Central memory CD8-positive, alpha-beta T cell (primary cell): ENCODE measurements at places on chromosomes 1 and 21.

GRCh38 chr1:205255941-205256780, 28.4 kb downstream of the TMCC2 start:
- peak; percentile 68 for DNase-seq

DNA sequence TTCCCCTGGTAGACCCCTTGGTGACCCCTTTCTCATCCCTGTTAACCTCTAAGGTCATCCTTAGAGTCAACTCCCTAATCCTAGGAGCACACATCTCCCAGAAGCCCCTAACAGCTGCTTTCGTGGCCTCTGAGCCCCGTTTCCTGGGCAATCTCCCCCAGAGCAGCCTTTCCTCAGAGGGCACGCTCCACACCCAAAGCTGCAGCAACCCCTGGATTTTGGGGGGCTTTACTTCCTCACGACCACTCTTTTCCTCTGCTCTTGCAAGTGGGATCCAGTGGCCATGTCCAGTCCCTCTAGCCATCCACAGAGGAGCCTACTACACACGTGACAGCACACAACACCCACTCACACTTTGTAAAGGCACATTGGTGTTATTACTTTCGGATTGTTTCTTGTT, 13.8 kb downstream of the ABCA4 start:
- no peak for DNase-seq

- DNase-seq: no peak
Observed at GRCh38 chr1:150476754-150477153, 10.5 kb upstream of the TARS2 start.

GRCh38 chr1:205355075-205355453, 1.7 kb downstream of the KLHDC8A start:
- no peak for DNase-seq

DNA sequence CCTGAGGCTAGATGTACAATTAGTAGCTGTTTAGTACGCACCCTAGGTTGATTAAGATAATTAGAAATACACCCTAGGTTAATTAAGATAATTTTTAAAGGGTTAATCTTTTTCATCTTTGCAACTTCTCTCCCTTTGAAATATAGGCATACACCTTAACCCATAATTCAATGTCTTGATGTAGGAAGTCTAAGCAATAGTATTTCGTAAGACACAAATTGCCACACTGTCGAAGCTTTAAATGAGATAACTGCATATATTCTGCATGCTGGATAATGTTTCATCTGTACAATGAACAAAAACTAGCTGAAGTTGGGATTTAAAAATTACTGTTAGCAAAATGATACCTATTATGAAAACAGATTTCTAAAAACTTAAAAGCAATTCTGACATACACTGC, 122.9 kb downstream of the EVI5 start:
- no peak for DNase-seq

DNA sequence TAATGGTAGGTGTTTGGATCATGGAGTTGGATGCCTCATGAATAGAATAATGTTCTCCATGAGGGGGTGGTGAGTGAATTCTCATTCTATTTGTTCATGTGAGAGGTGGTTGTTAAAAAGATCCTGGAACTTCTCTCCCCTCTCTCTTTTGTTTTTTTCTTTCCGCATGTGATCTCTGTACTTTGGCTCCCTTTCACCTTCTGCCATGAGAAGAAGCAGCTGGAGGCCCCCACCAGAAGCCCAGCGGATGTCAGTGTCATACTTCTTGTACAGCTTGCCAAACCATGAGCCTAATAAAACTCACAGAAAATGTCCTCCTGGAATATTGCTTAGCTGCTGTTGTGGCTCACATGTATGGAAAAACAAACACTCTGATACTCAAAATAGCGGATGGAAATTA, 1212.3 kb upstream of the NCAM2 start:
- DNase-seq: no peak

DNA sequence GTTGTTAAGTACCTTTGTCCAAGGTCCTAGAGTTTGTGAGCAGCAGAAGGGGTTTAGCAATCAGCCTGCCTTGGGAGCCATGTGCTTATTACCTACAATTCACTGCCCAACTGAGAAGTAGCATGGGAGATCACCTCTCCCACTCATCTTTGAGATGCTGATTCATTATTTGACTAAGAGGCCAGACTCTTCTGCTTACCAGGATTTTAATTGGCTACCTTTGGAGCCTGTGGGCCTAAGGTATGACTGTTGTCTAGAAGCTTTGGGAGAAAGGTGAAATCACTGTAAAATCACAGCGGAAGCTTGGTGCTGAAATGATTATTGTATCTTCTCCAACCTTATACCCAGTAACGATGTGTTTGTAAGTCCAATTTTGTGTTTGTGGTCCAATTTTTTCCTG, 213.4 kb downstream of the ST6GALNAC3 start:
- DNase-seq: no peak

DNA sequence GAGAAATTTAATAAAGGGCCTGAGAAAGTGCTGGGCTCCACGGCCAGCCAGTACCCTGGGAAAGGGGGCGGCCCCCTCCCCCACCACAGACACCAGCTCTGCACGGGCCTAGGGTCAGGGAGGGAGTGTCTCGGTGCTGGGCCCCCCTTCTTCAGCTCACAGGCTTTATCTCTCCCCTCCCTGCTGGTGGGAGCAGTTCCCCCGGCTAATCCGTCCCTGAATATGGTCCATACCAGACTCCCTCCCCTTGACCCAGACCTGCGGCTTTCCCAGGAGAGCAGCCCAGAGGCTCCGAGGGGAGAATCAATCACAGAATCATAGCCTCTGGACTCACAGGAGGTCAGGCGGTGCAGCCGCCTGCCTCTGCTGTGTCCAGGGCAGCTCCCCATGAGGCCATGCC, 26.0 kb upstream of the RSPO1 start:
- DNase-seq: no peak

- no peak for DNase-seq
Observed at GRCh38 chr1:201077116-201077515, 35.1 kb downstream of the CACNA1S start.

DNA sequence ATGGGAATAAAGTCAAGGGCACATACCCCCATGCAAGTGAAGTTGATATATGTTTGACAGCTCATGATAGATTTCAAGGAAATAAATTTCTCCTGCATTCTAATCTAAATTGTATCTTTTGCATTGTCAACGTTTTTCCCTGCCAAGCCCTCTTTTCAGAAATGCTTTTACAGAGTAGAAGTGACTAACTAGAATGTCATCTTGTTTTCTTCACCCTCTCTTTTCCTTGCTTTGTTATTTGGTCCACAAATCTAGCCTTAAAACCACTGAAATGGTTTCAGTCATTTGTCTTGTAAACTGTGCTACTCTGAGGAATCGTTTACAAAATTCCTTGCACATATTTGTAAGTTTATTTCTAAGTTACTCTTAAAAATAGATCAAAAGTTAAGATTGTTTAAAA, 600.8 kb upstream of the CXADR start:
- DNase-seq: no peak

GRCh38 chr1:160605792-160606479, 26.6 kb upstream of the CD84 start:
- no peak for DNase-seq

DNA sequence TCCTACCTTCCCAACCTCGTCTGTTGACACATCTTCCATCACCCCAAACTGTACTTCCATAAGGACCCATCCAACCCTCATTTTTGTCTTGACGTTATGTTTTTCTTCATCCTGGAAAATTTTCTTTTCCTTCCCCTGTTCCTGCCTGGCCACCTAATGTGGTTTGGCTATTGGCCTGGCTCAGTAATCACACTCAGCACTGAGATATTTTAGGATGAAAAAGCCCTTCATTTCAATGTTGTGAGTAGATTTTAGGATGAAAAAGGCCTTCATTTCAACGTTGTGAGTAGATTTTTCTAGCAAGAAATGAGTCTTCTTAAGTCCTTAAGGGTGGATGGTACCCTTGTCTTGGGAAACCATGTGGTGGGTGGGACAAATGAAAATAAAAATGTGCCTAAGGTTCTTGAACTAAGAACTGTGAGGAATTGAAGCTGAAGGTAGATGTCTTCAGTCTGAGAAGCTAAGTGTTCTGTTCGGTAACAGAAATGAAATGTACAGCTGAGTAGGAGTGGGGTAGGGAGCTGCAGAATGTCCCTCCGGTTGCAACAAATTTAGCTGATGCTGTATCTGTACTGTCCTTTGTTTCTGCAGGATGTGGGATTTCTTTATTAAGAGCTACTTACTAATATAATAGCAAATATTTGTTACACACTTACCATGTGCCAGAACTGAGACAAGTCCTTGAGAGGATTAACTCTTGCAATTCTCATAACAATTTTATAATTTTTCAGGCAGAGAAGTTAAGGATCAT, 36.1 kb downstream of the DNTTIP2 start:
- DNase-seq: no peak

- DNase-seq: no peak
Observed at GRCh38 chr1:111719674-111720132, 19.5 kb downstream of the INKA2 start.

GRCh38 chr1:232627645-232628334, 2.1 kb downstream of the SIPA1L2 start:
- DNase-seq: no peak

DNA sequence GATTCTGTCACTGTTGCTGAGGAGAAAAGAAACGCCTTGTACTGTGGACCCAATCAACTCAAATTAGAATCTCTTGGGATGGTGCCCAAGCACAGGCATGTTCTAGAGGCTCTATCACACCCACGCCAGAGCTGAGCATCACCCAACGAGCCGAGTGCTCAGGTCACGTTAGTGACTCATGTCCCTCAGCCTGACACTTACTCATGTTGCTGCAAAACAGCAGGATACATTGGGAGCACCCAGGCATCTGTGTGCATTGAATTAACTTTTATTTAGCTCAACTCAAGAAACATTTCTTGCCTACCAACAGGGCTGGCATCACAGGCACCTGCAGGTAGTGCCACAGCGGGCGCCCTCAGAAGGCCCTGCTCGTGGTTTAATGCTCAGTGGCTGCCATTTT, 149.8 kb downstream of the ETS2 start:
- no peak for DNase-seq

- DNase-seq: no peak
Observed at GRCh38 chr1:168637350-168637991, 61.1 kb downstream of the XCL1 start.

GRCh38 chr1:168466092-168466713, 77.6 kb downstream of the XCL2 start:
- no peak for DNase-seq

DNA sequence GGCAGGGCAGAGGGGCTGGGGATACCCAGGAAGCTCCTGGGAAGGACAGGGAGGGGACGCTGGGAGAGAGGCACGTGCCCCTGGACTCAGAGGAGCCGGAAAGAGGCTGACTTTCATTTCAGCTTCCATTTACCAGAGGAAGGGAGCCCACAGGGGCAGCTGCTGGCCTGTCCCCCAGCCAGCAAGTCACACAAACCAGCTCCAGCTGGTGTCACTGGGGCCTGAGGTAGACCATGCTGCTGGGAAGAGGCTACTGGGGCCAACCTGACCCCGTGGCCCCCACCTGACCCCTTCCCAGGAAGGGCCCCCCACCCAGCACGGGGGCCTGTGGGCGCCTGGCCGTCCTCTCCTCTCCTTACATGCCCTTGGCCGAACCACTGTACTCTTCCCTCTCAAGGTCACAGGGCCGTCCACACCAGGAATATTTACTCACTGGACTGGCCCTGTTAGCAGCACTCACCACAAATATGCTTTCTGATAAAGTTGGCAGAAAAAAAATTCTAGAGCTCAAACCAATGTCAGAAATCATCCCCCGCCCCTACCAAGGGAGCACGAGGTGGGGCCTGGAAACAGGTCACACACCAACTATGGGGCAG, 110.5 kb downstream of the CASZ1 start:
- no peak for DNase-seq

DNA sequence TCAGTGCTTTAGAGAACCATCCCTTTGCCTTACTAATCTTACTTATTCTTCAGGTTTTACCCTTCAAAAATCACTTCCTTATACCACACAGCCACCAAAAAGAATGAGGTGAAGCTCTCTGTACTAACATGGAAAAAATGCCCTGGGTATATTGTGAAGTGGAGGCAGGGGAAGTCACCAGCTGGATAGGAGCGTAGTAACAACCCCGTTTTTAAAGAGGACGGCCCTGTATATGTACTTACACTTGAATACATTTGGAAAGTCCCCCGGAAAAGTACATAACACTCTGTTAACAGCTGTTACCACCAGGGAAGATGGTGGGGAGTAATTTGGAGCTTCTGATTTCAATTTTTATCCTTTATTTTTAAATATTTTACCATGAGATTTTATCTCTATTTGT, 28.2 kb upstream of the KHDRBS1 start:
- no peak for DNase-seq

- DNase-seq: no peak
Observed at GRCh38 chr1:18174037-18174436, 66.4 kb downstream of the IGSF21 start.

GRCh38 chr1:226215239-226215638, 8.2 kb upstream of the MIXL1 start:
- DNase-seq: no peak

- DNase-seq: no peak
Observed at GRCh38 chr1:205714190-205714905, 34.0 kb upstream of the SLC45A3 start.

- no peak for DNase-seq
Observed at GRCh38 chr1:61851235-61851634, 109.0 kb downstream of the PATJ start.

GRCh38 chr1:212620293-212620692, 11.7 kb downstream of the ATF3 start:
- no peak for DNase-seq

GRCh38 chr1:197440715-197441114, 172.7 kb downstream of the CRB1 start:
- no peak for DNase-seq

DNA sequence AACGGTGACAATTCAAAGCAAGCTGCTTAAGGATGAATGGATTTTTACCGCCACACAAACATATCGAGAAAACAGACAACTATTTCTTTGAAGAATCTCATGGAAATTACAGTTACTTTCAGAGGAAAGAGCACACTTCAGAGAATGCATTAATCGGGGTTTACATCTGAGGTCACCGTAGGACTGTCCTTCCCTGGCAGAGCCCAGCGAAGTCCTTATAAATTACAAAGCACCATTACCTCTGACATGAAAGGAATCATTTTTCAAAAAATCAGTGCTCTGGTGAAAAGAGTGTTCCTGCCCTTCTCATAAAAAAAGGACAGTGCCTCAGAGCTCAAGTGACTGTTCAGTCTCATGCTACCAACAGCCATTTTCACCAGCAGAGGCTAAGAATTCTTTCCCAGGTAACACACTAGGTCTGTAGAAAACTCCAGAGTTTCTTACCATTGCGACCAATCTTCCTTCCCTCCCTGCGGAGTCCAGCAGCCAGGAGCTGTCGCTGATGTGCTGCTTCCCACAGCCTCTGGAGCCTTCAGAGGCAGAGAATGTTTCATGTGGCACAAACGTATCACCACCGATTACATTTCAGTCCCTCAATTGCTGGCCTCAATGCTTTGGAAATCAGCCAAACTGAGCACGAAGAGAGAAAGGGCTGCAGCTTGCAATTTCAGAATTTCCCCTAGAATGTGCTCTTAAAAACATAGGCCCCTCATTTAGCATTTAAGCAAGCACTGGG, 75.4 kb downstream of the PLD5 start:
- DNase-seq: no peak

- no peak for DNase-seq
Observed at GRCh38 chr1:201334325-201335173, 42.9 kb downstream of the TNNT2 start.

GRCh38 chr1:47812904-47813514, 184.2 kb downstream of the TRABD2B start:
- no peak for DNase-seq

- no peak for DNase-seq
Observed at GRCh38 chr1:198445872-198446271, 94.6 kb downstream of the ATP6V1G3 start.
